Thymus (tissue), 14 donors: ENCODE measurements at places on chromosomes 5 and 9.

GRCh38 chr5:147410496-147411358 lies 99.1 kb downstream of the DPYSL3 start:
- DNase-seq, result no peak

DNA sequence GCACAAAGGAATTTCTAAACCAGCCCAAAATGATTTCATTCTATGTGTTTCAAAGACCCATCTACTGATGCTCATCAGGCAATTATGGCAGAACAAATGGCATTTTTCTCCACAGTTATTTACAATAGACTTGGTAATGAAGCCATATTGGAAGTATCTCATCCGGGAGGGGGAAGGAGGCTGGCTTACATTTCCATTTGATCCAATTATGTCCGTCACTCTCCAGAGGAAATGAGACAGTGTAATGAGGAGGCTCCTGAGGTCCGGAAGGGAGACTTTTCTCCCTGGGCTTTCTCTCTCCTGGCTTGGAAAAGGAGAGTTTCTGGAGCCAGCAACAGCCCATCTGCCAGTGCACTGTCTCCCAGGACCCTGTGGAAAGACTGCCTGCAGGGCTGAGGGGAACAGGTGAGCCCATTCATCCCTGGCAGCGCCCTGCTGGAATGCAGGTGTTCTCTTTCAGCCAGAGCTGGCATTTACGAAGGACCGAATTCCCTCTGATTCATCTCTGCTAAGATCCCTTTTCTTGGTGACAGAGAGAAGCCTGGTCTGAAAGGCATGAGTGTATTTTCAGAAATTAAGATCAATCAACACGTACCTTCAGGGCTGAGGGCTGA lies 54.9 kb upstream of the SAP30L start:
- no peak for DNase-seq

DNA sequence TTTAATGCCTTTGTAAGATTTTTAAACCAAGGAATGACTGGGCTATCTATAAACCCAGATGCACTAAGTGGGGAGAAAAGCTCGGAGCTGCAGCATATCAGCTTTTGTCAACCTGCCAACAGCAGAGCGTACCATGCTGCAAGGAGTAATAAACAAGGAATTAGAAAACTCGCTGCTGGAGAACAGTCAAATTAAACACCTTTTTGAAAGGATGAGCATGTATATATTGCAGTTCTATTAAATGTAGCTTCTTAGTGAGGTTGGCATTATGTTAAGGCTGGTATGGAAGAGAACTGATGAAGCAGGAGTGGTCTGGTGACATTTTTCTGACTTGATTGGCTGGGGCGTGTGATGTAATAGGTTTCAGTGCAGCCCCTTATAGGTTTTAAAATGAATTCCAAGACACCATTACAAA lies 74.7 kb downstream of the PIK3R1 start:
- no peak for DNase-seq

DNA sequence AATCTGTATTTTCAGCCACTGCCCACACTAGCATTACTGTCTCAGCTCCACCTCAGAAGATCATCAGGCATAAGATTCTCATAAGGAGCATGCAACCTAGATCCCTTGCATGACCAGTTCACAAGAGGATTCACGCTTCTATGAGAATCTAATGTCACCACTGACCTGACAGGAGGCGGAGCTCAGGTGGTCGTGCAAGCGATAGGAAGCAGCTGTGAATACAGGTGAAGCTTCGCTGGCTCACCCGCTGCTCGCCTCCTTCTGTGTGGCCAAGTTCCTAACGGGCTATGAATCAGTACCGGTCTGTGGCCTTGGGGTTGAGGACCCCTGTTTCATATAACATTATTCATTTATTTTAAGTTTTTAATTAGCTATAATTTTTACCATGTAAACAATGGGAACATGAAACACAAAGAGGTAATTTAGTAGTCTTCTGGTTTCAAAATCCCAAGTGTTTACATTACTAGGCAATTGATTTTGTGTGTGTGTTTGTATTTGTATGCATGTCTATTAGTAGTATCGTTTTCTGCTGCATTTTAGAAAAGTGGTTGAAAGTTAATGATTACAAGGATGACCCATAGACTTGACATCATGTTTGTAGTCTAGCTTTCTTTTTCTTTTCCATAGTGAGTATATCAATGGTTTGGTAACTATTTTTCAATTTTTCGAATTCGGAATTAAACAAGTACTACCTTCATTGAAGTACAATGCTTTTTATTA lies 159.4 kb downstream of the TENT4A start:
- no peak for DNase-seq

DNA sequence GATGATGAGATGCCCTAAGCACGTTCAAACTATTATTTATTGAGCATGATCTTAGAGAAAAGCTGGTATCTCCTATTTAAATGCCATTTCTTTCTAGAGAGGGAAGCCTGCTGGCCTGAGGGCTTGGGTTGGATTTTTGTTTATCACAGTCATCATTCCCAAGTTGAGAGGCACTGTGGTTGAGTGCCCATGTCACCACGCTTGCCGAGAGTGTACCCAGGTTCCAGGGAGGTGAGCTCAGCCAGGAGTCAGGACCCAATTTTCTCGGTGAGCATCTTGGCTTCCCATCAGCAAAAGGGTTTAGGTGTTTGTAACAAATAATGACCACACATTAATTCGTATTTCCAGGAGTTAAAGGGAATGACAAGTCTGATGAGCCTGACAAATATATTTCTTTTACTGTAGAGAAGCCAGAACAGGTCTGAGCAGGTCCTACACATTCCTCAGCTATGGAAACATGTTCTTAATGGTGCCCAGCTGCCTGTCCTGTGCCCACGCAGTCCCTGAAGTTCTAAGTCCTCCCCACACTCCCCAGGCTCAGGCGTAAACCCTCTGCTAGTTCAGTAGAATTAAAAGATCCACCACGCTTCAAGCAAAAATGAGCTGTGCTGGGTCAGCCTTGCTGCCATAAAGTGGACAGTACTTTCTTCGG lies 258.9 kb upstream of the IRX2 start:
- DNase-seq, result no peak

- DNase-seq, result no peak
These were observed 37.3 kb downstream of the MED27 start for GRCh38 chr9:132042324-132042723.

DNA sequence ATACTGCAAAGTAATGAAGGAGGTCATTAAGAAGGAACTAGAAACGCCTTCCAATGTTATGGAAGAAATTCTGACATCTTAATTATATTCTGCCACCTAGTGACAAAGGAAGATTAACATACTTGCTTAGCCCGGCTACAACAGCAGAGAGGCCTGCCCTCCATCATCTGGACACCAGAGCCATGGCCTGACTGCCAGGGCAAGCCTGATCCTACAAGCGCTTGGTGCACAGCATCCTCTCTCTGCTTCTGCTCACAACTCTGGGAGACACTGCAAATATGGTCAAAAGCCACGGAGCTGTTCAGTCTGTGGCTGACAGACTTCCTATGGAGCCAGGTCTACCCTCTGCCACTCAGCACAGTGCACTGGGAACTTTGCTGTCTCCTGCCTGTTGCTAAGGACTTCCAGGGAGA lies 87.3 kb upstream of the SLC44A1 start:
- peak; percentile 21 for DNase-seq

GRCh38 chr5:106451998-106452397 lies 1218.7 kb downstream of the EFNA5 start:
- DNase-seq, result no peak

DNA sequence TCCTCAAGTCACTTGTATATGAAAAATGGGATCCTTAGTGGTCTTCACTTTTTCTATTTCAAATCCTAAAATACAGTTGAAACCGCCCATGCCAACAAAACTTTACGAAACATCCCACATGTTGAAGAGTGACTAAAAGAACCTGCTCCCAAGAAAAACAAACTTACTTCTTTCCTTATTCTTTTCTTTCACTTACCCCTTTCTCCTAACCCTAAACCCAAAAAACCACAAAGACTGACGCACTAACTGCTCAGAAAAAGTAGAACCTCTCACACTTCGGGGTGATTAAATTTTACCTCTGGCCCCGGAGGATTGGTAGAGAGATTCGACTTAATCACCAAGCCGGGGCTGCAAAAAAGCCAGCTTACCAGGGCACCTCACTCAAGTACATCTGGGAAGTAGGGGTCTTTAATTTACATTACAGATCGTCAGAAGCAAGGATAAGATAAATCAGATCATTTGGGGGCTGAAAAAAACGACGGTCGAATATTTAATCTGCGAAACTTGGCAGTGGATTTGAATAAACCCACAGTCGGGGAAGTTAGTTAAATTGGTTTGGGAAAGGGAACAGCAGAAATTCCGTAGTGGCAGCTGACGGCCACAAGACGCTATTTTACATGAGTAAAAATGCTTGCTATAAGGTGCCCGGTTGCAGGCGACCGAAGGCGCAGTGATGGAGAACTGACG lies 1.3 kb downstream of the CDO1 start:
- DNase-seq, result no peak

DNA sequence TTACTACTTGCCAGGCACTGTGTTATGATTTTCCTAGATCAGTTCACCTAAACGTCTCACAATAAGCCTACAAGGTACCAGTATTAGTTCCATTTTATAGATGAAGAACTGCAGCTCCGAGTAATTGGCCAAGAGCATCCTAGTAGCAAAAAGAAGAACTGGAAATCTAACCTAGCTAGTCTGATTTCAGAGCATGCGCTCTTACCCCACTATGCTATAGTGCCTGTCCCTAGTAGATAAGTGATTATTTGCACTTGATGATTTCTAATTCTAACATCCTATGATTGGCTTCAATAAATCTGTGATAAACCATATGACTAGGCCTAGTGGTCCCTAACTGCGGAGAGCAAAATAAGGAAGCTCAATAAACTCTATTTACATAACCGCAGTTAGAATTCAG lies 7.1 kb upstream of the PLAC8L1 start:
- DNase-seq, result no peak

GRCh38 chr5:89560696-89561095 lies 677.7 kb upstream of the MEF2C start:
- no peak for DNase-seq

DNA sequence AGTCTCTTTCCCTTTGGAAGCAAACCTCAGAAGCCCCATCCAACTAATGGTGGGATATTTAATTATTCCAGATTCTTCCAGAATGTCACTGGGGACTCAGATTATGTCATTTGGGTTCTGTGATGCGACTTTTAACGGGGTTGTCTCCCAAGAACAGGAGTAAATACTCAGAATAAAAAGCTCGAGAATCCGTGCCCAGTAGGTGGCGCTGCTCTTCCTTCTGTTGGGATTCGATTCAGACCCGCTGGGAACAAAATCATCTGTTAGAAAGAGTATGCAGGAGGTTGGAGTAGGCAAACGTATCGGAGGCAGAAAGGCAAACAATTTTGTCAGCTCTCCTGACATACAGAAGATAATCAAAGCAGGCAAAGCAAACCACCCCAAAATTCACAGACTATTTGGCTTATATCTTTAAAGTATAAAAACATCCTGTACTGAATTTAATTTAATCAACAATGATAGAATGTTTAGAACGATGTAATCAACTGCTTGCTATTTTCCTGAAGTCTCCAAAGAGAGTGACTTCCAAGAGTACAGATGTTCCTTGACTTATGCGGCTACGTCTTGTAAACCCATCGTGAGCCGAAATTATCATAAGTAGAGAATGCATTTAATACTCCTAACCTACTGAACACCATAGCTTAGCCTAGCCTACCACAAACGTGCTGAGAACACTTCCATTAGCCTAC lies 169.8 kb upstream of the RAI14 start:
- peak; percentile 53 for DNase-seq

GRCh38 chr5:123209502-123210027 lies 120.5 kb downstream of the PRDM6 start:
- no peak for DNase-seq

GRCh38 chr9:129278391-129279237 lies 100.6 kb upstream of the IER5L start:
- DNase-seq, result no peak

DNA sequence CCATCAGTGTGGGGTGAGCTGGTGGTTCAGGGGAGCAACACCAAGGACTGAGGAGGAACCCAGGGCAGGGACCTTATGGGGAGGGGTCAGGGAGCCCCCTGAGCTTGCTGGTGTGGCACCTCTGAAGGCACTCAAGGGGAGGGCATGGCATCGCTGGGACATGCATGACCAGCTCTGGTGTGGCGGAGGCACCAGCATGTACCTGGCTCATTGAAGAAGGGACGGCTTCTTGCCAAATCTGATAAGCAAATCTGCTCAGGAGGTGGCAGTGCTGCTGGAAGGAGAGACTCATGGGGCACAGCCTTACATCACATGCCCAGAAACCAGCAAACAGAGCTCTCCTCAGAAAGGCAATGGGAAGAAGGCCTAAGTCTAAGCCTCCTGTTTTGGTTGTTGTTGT lies 421.8 kb downstream of the SEMA5A start:
- no peak for DNase-seq

DNA sequence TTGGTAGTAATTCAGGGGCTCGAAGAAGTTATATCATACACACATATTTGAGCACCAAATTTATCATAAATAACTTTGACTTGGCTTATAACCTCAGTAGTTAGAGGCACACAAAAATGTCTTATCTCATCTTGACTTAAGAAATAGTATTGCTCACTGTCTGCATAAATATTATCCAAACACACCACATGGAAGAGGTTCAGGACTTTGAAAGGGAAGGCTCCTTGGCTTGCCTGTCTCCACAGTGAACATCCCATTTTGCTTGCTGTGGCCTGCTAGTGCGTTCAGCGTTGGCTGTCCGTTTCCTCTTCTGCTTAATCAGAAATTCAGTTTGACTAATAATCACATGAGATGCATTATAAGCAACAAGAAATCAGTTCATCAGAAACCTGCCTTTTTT lies 13.9 kb downstream of the GRXCR2 start:
- DNase-seq, result no peak

GRCh38 chr9:134701581-134702259 lies 60.1 kb downstream of the COL5A1 start:
- DNase-seq, result no peak

GRCh38 chr5:17482790-17483189 lies 15.2 kb upstream of the TAF11L2 start:
- no peak for DNase-seq

DNA sequence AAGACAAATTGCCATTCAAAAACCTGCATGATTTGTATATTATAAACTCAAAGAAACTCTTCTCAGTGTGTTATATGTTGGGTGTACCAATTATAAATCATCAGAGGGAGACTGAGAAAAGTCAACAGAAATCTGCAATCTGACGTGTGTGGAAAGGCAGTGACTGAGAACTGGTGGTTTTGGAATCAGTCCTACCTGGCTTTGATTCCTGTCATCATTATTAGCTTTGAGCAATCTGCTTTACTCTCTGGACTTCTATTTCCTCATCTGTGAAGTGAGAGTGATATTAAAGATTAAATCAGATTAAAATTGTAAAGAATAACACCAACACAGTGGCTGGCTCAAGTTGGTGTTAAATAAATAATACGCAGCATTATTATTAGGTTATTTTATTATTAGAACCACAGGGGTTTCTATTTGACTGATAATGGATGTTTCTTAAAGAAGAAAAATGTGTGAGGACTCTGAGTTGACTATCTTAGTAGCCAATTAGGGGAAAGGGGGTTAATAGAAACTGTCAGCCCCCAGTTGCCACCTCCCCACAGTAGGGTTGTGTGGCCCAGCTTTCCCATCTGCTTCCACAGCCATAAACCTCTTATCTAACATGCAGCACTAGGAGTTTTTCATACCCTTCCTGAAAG lies 59.6 kb downstream of the SNCAIP start:
- no peak for DNase-seq

GRCh38 chr5:151718646-151719045 lies 31.9 kb upstream of the SPARC start:
- DNase-seq, result no peak
